ENCODE measurements at places on chromosomes 13 and 19.

GRCh38 chr13:34002141-34002540, 184.2 kb downstream of the RFC3 start:
- no peak for DNase-seq

- DNase-seq, result no peak
Observed at GRCh38 chr13:43546251-43546650, 240.5 kb downstream of the ENOX1 start.

- DNase-seq, result peak; percentile 33
Observed at GRCh38 chr13:22316494-22317025, 645.7 kb downstream of the FGF9 start.

GRCh38 chr19:39247701-39248664, 673 bp downstream of the IFNL4 start:
- DNase-seq, result no peak

DNA sequence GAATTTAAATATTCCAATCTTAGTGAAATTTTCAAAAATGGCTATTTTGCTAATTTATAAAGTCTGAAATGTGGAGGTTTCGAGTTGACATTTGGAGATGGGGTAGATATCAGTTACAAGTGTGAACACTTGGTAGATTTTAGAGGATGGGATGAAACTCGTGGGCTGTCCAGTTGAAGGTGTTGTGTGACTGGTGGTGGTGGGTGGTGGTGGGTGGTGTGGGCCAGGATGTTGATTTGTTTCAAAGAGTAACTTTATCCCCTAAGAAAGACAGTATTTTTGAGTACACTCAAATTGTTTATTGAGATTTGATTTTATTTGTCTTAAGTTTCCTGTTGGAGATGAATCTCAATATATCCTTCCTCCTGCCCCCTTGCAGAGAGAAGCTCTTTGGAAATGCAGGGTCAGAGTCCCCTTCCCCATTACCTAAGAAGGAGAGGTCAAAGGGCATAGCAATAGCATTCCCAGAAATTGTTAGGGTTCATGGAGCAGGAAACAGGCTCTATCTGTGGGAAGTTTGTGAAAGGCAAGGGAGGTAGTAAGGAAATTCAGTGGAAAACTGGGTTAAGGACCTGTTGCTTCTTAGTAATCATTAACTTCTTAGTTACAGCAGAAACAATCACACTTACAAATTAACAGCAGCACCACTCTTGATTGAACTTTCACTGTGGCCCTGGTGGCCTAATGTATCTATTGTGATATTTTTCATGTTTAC, 133.6 kb upstream of the RNF113B start:
- DNase-seq, result no peak

GRCh38 chr19:8965887-8966286, 44.3 kb downstream of the MUC16 start:
- DNase-seq, result peak; percentile 58

DNA sequence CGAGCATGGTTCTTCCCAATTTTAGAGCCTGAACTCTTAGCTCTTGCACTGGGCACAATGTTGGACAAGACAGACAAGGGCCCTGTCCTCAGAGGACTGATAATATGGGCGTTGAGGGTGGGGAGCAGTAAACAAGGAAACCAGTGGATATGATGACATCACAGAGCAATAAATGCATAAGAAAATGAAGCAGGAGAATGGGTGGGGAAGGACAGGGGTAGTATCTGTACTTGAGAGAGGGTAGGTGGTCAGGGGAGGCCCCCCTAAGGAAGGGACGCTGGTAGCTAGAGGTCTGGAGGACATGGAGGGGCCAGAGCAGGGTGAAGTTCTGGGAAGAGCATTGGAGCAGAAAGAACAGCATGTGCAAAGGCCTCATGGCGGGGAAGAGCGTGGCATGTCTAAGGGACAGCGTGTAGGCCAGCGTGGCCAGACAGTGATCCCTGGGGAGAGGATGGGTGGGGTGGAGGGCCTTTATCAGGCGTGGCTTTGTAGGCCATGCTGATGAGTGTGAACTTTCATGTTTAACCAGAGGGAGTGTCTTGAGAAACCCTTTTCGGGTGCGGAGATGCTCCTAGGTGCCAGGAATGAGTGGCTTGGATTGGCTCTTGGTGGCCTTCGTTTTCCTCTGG, 15.1 kb upstream of the ZNF536 start:
- no peak for DNase-seq

GRCh38 chr13:61013796-61014195, 401.9 kb downstream of the PCDH20 start:
- no peak for DNase-seq

DNA sequence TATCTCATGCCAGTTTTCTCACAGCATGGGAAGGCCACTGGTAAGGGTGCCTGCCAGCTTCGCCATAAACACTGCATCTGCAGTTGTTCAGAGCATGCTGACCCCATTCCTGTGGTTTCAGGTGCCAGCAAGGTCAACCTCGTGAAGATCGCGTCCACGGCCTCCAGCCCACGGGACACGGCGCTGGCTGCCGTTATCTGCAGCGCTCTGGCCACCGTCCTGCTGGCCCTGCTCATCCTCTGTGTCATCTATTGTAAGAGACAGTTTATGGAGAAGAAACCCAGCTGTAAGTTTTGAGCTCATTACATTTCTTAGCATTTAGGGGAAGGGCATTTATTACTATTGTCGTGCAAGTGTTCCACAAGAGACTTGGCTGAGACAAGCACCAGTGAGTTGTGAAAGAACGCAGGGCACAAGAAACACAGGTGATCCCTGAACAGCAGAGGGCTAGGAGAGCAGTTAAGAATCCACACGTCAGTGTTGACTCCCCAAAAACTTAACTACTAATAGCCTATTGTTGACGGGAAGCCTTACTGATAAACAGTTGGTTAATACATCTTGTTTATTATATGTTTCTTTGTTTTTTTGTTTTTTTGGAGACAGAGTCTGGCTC, 88.8 kb downstream of the TNFRSF19 start:
- DNase-seq, result no peak
